Fibroblast of lung (primary cell): ENCODE measurements at places on chromosomes 3 and 15. TPM values are rescaled to one million over a fixed set of nuclear protein-coding genes. Genes with fewer than 3 reads are reported as not detected.

DNA sequence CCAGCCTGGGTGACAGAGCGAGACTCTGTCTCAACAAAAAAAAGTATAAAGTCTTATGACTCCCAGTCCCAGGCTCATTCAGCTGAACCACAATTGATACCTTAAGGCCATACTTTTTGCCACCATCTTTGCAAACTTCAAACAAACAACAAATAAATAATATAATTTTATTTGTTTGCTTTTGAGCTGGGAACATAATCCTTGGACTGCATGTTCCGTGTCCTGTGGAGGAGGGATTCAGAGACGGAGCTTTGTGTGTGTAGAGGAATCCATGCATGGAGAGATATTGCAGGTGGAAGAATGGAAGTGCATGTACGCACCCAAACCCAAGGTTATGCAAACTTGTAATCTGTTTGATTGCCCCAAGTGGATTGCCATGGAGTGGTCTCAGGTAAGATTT lies 238.6 kb downstream of the ADAMTSL3 start:
- H3K27me3 ChIP-seq: no peaks in the 10 kb centered on the region
- no peak overlapping the region for H3K27ac ChIP-seq
- no peak overlapping the region for H3K4me3 ChIP-seq
- H3K4me1 ChIP-seq: no peaks in the 10 kb centered on the region
- no peaks in the 10 kb centered on the region for H3K36me3 ChIP-seq

DNA sequence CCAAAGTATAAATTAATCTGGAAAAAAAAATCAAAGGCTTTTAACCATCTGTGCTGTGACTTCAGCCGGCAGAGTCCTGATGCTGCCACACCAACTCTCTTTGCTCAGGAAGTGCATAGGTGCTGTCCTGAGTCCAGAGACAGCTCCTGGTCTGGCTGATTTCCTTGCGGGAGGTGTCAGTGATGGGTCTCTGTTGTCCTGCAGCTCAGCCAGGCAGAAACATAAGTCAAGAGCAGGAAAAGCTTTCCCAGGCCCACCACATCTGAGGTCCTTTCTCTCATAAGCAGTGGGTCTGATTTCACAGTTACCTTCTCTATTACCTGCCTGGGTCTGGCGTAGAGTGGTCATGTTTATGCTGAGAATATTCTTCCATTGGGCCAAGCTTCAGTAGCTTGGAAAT lies 19.4 kb downstream of the CHST2 start:
- H3K27me3 ChIP-seq: no peaks in the 10 kb centered on the region
- no peak overlapping the region for H3K4me3 ChIP-seq
- peaks cover 16% of the 10 kb centered on the region for H3K4me1 ChIP-seq
- H3K27ac ChIP-seq: no peak overlapping the region
- H3K36me3 ChIP-seq: no peaks in the 10 kb centered on the region

DNA sequence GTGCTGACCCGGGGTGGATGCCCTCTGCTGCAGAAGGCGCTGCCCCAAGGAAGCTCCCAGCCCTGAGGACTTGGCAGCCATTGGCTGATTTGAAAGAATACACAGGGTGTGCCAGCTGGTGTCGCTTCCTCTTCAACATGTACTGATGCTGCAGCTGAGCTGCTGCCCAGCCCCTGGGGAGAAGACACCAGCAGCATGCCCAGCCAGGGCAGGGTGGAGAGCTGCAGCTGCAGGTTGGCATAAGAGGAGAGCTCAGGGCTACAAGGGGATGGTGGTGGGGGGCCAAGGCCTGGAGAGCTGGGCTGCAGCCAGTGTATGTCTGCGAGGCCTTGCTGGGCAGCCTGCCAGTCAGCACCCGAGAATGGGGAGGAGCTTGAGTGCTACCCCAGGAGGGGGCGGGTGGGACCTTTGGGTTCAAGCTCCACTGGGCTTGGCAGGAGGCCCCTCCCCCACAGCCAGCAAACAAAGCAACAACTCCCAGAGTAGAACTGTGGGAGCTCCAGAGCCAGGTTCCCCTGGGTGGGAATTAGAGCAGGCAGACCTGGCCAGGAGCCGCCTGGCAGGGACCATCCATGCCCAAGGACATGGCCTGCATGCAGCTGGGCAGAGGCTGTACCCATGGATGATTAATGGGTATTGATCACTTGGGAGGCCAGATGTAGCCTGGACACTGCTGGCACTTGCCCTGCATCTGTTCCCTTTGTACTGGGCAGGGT lies 9.2 kb upstream of the SEMA4B start:
- no peak overlapping the region for H3K27ac ChIP-seq
- no peaks in the 10 kb centered on the region for H3K36me3 ChIP-seq
- H3K27me3 ChIP-seq: no peaks in the 10 kb centered on the region
- no peak overlapping the region for H3K4me3 ChIP-seq

GRCh38 chr3:1609416-1609815 lies 489.2 kb upstream of the CNTN4 start:
- H3K36me3 ChIP-seq: no peaks in the 10 kb centered on the region
- no peak for DNase-seq
- H3K4me1 ChIP-seq: no peaks in the 10 kb centered on the region
- H3K4me3 ChIP-seq: no peak overlapping the region
- H3K27ac ChIP-seq: no peak overlapping the region
- no peaks in the 10 kb centered on the region for H3K27me3 ChIP-seq

DNA sequence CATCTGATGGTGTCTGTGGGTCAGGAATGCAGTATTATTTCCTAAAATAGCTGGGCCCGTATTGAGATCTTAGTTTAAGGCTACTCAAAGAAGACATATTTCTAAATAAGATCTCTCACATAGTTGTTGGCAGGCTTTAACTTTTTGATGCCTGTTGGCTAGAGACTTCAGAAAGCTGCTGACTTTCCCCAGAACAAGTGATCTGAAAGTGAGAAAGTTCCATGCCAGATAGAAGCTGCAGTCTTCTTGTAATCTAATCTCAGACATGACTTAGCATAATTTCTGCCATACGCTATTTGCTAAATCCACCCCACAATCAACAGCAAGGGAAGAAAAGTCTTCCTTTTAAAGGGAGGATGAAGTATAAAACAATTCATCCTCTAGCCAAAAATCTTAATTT lies 867.1 kb downstream of the IGSF11 start:
- no peak for DNase-seq
- no peaks in the 10 kb centered on the region for H3K4me1 ChIP-seq
- no peak overlapping the region for H3K4me3 ChIP-seq
- no peaks in the 10 kb centered on the region for H3K27me3 ChIP-seq
- no peaks in the 10 kb centered on the region for H3K36me3 ChIP-seq

DNA sequence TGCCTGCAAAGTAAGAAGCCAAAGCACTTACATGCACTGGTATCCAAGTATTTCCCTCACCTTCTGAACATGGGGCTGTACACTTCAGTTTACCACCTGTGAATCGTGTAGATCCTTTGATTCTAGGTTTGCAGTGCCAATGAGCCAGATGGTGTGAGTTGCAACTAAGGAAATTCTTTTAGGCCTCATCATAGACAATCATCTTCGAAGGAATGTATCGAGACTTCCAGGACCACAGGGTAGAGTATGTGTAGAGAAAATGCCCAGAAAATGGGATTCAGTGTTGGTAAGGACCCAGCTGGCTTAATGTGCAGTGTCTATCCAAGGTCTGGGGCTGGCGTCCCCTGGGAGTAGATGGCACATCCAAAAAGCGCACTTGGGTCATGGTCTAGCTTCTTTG lies 323.2 kb upstream of the TPM1 start:
- peaks cover 3% of the 10 kb centered on the region for H3K36me3 ChIP-seq
- peak; percentile 77 for DNase-seq
- H3K4me3 ChIP-seq: no peak overlapping the region

DNA sequence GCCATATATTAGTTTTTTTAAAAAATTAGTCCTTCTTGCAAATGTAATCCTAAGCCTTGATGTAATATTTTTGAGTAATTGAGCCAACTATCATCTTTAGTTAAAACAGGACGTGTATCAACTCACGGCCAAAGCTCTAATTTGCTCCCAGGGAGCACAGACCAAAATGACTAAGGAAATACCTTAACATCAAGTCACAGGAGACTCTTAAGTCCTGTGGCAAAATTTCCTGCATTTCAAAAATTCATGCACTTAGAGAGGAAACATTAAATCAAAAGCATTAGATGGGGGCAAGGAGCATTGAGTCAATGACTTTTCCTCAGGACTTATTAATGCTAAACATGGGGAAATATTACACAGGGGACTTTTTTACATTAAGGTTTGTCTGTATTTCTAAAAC lies 276.0 kb downstream of the MFSD1 start:
- H3K4me3 ChIP-seq: no peak overlapping the region
- H3K27ac ChIP-seq: no peak overlapping the region
- H3K36me3 ChIP-seq: no peaks in the 10 kb centered on the region
- DNase-seq: no peak
- no peaks in the 10 kb centered on the region for H3K27me3 ChIP-seq
- no peaks in the 10 kb centered on the region for H3K4me1 ChIP-seq

GRCh38 chr15:57667171-57667849 lies 39.2 kb upstream of the POLR2M start:
- no peaks in the 10 kb centered on the region for H3K4me1 ChIP-seq
- no peak overlapping the region for H3K27ac ChIP-seq
- DNase-seq: peak; percentile 79
- no peak overlapping the region for H3K4me3 ChIP-seq
- H3K36me3 ChIP-seq: no peaks in the 10 kb centered on the region
- no peaks in the 10 kb centered on the region for H3K27me3 ChIP-seq

DNA sequence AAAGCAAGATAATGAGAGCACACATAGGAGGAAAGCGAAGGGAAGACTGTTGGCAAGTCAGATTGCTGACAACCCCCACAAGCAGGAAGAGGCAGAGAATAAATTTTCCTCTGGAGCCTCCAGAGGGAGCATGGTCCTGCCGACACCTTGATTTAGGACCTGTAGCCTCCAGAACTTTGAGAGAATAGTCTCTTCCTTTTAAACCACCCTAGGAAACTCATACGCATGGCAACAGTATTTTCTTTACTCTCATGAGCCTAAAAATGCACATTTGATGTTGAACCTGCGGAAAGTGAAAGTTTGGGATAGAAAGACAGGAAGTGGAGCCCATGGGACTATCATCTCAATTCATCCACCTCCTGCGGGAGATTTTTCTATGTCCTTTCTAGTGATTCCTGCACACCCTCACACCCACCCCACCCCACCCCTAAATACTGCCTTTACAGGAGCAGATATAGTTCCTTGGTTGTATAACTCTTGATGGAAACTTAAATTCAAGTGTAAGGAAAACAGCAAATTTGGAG lies 116.7 kb upstream of the LPP start:
- peaks cover 4% of the 10 kb centered on the region for H3K4me1 ChIP-seq
- H3K27ac ChIP-seq: no peak overlapping the region
- no peaks in the 10 kb centered on the region for H3K36me3 ChIP-seq
- DNase-seq: peak; percentile 48

GRCh38 chr3:100105501-100105900 lies 8.8 kb downstream of the FILIP1L start:
- DNase-seq: peak; percentile 21
- H3K27ac ChIP-seq: no peak overlapping the region
- peaks cover 8% of the 10 kb centered on the region for H3K4me1 ChIP-seq
- no peak overlapping the region for H3K4me3 ChIP-seq
- no peaks in the 10 kb centered on the region for H3K36me3 ChIP-seq

- no peaks in the 10 kb centered on the region for H3K27me3 ChIP-seq
- H3K27ac ChIP-seq: no peak overlapping the region
- H3K4me1 ChIP-seq: no peaks in the 10 kb centered on the region
- H3K36me3 ChIP-seq: no peaks in the 10 kb centered on the region
Measured at GRCh38 chr15:57440799-57441198, 64.5 kb downstream of the CGNL1 start.

GRCh38 chr3:31436830-31437229 lies 95.9 kb upstream of the STT3B start:
- H3K36me3 ChIP-seq: no peaks in the 10 kb centered on the region
- no peak overlapping the region for H3K4me3 ChIP-seq
- no peak overlapping the region for H3K27ac ChIP-seq
- H3K27me3 ChIP-seq: no peaks in the 10 kb centered on the region
- no peaks in the 10 kb centered on the region for H3K4me1 ChIP-seq

- peak; percentile 82 for DNase-seq
- H3K27me3 ChIP-seq: no peaks in the 10 kb centered on the region
- H3K4me3 ChIP-seq: no peak overlapping the region
- peaks cover 9% of the 10 kb centered on the region for H3K4me1 ChIP-seq
- peak overlapping the region; percentile 76 for H3K27ac ChIP-seq
- no peaks in the 10 kb centered on the region for H3K36me3 ChIP-seq
Measured at GRCh38 chr3:102180280-102180931, 254.4 kb upstream of the ZPLD1 start.

DNA sequence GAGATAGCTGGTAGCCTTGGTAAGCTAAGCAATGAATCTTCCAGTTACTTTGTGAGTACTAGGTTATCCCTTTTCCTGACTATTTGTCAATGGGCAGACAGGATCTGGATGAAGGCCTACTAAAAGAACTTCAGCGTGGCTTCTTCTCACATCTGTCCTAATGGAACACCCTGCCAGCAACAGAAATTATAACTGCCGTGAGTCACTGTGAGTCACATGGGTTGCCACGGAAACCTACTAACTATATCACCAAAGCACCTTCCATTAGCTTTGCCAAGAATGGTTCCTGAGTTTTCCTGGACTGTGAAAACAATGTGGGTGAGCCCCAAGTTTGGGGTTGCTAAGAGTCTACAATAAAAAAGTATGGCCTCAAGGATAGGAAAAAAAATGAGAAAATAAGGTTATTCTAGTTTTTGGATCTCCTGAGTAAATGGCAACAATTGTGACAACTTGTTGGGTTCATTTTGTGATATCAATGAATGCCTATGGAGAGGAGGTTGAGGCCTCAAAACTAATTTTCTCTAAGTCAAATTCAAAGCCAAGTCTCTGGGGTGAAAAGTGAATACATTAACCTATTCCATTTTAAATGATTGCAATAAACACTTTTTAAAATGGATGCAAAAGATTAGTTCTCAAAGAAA lies 195.1 kb upstream of the ICE2 start:
- H3K4me1 ChIP-seq: peaks cover 5% of the 10 kb centered on the region
- no peaks in the 10 kb centered on the region for H3K36me3 ChIP-seq

DNA sequence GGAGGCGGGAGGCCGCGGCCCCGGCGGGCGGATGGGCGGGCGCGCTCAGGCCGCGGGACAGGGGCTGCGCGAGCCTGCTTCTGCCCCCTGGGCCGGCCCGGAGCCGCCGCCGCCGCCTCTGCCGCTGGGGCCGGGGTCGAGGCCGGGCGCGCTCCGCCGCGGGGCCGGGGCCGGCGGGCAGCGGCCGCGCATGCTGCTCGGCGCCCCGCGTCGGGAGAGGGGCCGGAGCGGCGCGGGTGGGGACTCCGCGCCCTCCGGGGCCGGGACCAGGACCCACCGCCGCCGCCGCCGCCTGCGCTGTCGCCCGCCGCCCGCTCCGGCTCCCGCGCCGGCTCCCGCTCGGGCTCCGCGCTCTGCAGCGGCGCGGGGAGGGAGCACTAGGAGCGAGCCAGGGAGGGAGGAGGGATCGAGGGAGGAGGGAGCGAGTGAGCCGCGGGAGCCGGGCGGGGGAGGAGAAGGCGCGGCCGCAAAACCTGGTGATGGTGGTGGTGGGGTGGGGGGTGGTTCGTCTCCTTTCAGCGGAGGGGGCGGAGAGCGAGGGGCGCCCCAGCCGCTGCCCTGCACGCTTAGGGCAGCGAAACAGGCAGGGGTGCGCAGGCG lies at the start of gene LINGO1:
Gene LINGO1, minus strand, starts transcription at position 379 of the 600 bp plus-strand sequence. CDS start 597 bp downstream, outside the sequence.
- H3K36me3 ChIP-seq: no peaks in the 10 kb centered on the region
- no peak within 1 kb of the TSS for H3K27ac ChIP-seq
- no peak within 1 kb of the TSS for H3K4me3 ChIP-seq
- no peak for DNase-seq

- DNase-seq: no peak
- no peak overlapping the region for H3K4me3 ChIP-seq
- H3K27ac ChIP-seq: no peak overlapping the region
Measured at GRCh38 chr3:59538753-59539432, 489.1 kb upstream of the CFAP20DC start.

SOX2 gene
- total RNA-seq: not detected in 2 replicates

SEMA6D gene
- 9.5 and 13.4 TPM in 2 replicates for total RNA-seq

MYZAP gene
- total RNA-seq: 0.17 TPM in 1 of 2 replicates, not detected in the other

P2RY13 gene
- total RNA-seq: under 0.01 TPM in 1 of 2 replicates, not detected in the other

GABRR3 gene
- total RNA-seq: not detected in 2 replicates
